ENCODE measurements at places on chromosomes 12 and 14. TPM values are rescaled to one million over a fixed set of nuclear protein-coding genes. Genes with fewer than 3 reads are reported as not detected.

Gene PLEKHD1
- total RNA-seq: not detected

Gene STAC3
- total RNA-seq: 0.41 TPM

GRCh38 chr14:43161477-43161876, 1345.6 kb downstream of the FSCB start:
- no peak for DNase-seq
- H3K36me3 ChIP-seq: no peaks in the 10 kb centered on the region
- no peak overlapping the region for H3K27ac ChIP-seq

DNA sequence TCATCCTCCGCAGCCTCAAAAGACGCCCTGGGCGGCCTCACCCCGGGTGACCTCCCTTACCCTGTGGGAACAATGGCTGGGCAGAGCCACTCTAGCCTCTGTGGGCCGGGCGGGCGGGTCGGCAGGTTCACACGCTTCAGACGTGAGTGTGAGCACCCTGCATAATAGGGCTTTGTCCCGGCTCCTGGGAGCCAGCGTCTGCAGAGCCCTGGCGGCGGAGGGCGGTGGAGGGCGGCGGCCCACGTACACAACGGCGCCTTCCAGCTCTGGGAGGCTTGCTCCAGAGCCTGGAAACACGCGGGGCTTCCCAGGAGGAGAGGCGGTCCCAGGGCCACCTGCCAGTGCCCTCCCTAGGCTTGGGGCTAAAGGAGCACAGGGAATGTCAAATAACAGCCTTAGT, 205.6 kb downstream of the BCL11B start:
- no peaks in the 10 kb centered on the region for H3K27me3 ChIP-seq
- DNase-seq: no peak
- H3K27ac ChIP-seq: no peak overlapping the region
- H3K4me1 ChIP-seq: no peaks in the 10 kb centered on the region
- H3K4me3 ChIP-seq: no peak overlapping the region
- H3K36me3 ChIP-seq: no peaks in the 10 kb centered on the region

Gene PTGES3
- 133 TPM for total RNA-seq

- DNase-seq: no peak
- no peaks in the 10 kb centered on the region for H3K4me1 ChIP-seq
- H3K27ac ChIP-seq: no peak overlapping the region
Observed at GRCh38 chr12:72148709-72149108, 123.5 kb upstream of the TRHDE start.

Gene PIANP
- 0.27 TPM for total RNA-seq

GRCh38 chr12:109722721-109723094, 9.1 kb downstream of the FAM222A start:
- no peak for DNase-seq
- H3K27me3 ChIP-seq: peaks cover 9% of the 10 kb centered on the region
- H3K4me1 ChIP-seq: peaks cover 59% of the 10 kb centered on the region
- no peaks in the 10 kb centered on the region for H3K36me3 ChIP-seq

- no peak overlapping the region for H3K27ac ChIP-seq
- no peak overlapping the region for H3K4me3 ChIP-seq
- peaks cover 21% of the 10 kb centered on the region for H3K4me1 ChIP-seq
- DNase-seq: no peak
Observed at GRCh38 chr14:55386037-55386808, 25.4 kb downstream of the ATG14 start.

- H3K27me3 ChIP-seq: no peaks in the 10 kb centered on the region
- H3K27ac ChIP-seq: no peak overlapping the region
- DNase-seq: no peak
- H3K4me3 ChIP-seq: no peak overlapping the region
Observed at GRCh38 chr12:38995249-38995648, 89.9 kb upstream of the CPNE8 start.

- no peaks in the 10 kb centered on the region for H3K27me3 ChIP-seq
- no peak overlapping the region for H3K27ac ChIP-seq
- H3K4me1 ChIP-seq: no peaks in the 10 kb centered on the region
- no peaks in the 10 kb centered on the region for H3K36me3 ChIP-seq
- H3K4me3 ChIP-seq: no peak overlapping the region
- DNase-seq: no peak
Observed at GRCh38 chr14:89283327-89284060, 133.5 kb downstream of the FOXN3 start.

DNA sequence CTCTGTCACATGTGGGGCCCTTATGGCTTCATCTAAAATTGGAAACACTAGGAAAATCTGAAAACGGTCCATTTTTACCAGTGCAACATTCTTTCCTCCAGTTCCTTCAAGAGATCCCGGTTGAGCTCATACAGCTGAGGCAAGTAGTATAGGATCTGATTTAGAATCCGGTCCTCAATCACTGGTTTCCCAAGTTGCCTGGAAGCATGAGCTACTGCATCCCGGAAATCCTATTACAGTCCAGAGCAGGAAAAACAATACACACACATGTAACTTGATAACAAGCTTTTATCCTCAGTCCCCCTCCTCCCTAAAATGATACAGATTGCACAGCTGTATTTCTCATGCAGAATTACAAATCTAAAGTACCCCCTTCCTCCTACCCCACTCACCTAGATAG, 67.9 kb upstream of the NR2C1 start:
- no peak overlapping the region for H3K4me3 ChIP-seq
- H3K4me1 ChIP-seq: peaks cover 17% of the 10 kb centered on the region
- H3K27ac ChIP-seq: no peak overlapping the region
- H3K27me3 ChIP-seq: no peaks in the 10 kb centered on the region
- DNase-seq: no peak
- H3K36me3 ChIP-seq: peaks cover 33% of the 10 kb centered on the region

Gene GCH1
- 3.2 TPM for total RNA-seq

DNA sequence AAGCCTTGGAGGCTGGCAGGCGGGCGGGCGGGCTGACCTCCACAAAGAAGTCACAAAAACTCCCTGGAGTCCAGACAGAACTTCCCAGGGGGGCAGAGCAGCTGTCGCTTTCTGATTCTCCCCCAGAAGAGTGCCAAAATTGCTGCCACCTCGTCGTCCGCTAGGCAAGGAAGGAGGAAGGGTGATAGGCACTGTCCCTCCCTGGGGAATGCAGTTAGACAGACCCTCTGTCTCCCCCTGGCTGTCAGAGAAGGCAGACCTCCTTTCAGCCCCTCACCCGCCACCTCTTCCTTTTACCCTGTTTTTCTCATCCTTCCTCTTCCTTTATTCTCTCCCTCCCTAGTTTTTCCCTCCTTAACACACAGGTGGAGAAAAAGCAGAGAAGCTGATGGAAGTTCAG, 18.7 kb downstream of the GRIN2B start:
- DNase-seq: no peak
- H3K4me1 ChIP-seq: no peaks in the 10 kb centered on the region
- no peak overlapping the region for H3K4me3 ChIP-seq
- no peaks in the 10 kb centered on the region for H3K36me3 ChIP-seq
- H3K27me3 ChIP-seq: no peaks in the 10 kb centered on the region
- no peak overlapping the region for H3K27ac ChIP-seq

Gene CLEC6A
- not detected for total RNA-seq

Gene CPNE6
- 3.3 TPM for total RNA-seq

GRCh38 chr12:113093409-113094101, 37.0 kb downstream of the DTX1 start:
- no peaks in the 10 kb centered on the region for H3K36me3 ChIP-seq
- H3K4me3 ChIP-seq: no peak overlapping the region
- peaks cover 5% of the 10 kb centered on the region for H3K4me1 ChIP-seq
- DNase-seq: no peak

Gene SERPINA10
- total RNA-seq: not detected

- H3K4me1 ChIP-seq: no peaks in the 10 kb centered on the region
- no peak for DNase-seq
- H3K36me3 ChIP-seq: no peaks in the 10 kb centered on the region
Observed at GRCh38 chr14:38578278-38578681, 322.4 kb upstream of the CLEC14A start.

DNA sequence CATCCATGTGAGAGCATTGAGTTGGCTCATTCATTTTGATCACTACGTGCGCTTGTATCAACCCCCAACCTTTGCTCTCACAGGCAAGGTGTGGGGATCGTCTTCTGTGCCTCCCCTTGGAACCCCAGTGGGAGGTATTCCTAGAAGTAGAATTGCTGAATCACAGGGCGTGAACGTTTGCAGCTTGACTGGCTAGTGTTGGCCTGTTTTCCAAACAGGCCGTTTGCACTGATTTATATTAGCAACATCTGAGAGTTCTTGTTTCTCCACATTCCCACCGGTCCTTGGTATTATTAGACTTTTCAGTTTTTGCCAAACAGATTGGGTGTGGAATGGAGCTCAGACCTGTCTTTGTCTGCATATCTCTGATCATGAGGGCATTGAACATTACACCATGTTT, 288.6 kb upstream of the PWP1 start:
- no peaks in the 10 kb centered on the region for H3K36me3 ChIP-seq
- no peak overlapping the region for H3K4me3 ChIP-seq
- H3K27ac ChIP-seq: no peak overlapping the region

Gene ARID2
- 31.0 TPM for total RNA-seq

DNA sequence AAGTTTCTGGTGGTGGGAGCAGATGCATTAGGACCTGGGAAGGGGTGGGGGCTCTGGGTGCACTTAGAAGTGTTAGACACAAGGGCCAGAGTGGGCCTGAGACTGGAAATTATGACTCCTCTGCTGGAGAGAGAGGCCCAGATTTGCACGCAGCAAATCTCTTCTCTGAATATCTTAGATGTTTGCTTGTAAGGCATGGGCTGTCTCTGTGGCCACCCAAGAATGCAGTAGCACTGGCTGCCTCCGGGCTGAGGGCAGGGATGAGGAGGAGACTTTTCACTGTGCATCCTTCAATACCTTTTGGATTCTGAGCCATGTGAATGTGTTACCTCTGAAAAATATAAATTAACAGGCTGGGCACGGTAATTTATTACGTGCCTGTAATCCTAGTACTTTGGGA, 14.0 kb upstream of the RABGGTA start:
- H3K27me3 ChIP-seq: no peaks in the 10 kb centered on the region
- no peaks in the 10 kb centered on the region for H3K4me1 ChIP-seq
- no peak overlapping the region for H3K27ac ChIP-seq
- no peak overlapping the region for H3K4me3 ChIP-seq
- DNase-seq: no peak
- H3K36me3 ChIP-seq: peaks cover 12% of the 10 kb centered on the region

Gene RD3L
- not detected for total RNA-seq

DNA sequence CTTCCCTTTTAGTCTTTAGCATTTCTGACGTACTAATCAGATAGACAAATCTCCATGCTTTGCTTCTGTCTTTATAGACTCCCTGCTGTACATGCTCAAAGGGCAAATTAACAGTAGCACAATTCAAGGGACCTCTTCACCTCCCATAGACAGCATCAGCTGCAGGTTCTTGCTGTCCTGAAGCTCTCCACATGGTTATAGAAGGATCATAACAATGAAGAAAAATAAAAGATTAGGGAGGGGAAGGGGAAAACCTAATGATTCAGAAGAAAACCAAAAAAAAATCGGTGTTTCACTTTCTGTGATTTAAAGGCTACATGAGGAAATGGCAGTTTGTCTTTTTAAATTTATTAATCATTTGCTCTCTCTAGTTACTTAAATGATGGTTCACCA, 155.5 kb downstream of the PTCSC3 start:
- no peaks in the 10 kb centered on the region for H3K4me1 ChIP-seq
- DNase-seq: no peak
- no peaks in the 10 kb centered on the region for H3K27me3 ChIP-seq
- H3K4me3 ChIP-seq: no peak overlapping the region
- H3K36me3 ChIP-seq: no peaks in the 10 kb centered on the region
- H3K27ac ChIP-seq: no peak overlapping the region

Gene PITPNM2
- total RNA-seq: 6.6 TPM

Gene NPFF
- total RNA-seq: not detected

DNA sequence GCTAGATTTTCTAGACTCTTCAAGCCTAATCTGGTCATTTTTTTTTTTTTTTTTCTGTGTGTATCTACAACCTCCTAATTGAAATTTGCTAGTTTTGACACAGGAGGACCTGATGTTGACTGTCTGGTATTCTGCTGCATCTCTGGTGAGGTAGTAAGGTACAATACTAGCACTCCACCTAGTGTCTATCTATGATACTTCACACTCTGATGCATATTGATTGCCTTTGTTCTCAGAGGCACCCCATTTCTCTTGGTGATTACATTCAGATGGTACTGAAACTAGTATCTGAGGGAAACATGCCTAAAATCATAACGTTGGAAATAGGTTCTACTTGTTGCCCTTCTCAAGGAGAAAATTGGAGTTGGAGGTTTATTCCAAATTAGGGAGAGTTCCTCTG, 930.5 kb upstream of the NOVA1 start:
- H3K27me3 ChIP-seq: no peaks in the 10 kb centered on the region
- H3K4me3 ChIP-seq: no peak overlapping the region
- no peak overlapping the region for H3K27ac ChIP-seq
- no peak for DNase-seq
- H3K4me1 ChIP-seq: no peaks in the 10 kb centered on the region

DNA sequence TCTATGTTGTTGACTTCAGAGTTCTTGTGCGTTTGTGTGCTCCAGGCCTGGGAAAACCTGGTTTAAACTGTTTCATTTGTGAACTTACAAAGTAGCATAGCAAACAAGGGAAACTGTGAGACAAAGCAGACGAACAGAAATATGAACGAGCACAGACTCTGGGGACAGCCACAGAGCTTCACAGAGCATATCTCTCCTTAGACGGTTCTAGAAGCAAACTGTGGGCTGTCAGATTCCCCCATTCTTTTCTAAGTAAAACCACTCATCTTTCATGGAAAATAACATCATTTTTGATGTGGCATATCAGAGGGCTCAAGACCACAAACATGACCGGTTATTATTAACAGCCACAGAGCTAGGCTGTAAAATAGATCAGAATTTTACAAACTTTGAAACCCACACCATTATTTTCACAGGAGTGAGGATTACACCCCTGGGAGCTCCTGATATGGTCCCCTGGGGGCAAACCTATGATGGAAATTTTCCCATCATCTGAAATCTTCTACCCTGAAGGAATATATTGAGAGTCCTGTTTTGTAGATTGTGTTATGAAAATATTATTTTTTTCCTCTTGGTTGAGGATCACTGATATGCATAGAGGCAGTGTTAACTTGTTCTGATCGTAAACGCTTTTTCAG, 102.0 kb downstream of the ADGRD1 start:
- no peaks in the 10 kb centered on the region for H3K27me3 ChIP-seq
- H3K4me1 ChIP-seq: peaks cover 6% of the 10 kb centered on the region
- no peak overlapping the region for H3K27ac ChIP-seq
- DNase-seq: peak; percentile 2
- no peaks in the 10 kb centered on the region for H3K36me3 ChIP-seq

Gene DBX2
- not detected for total RNA-seq

- H3K27ac ChIP-seq: no peak overlapping the region
- DNase-seq: no peak
- H3K27me3 ChIP-seq: no peaks in the 10 kb centered on the region
Observed at GRCh38 chr14:95993768-95994592, 45.2 kb upstream of the C14orf132 start.

DNA sequence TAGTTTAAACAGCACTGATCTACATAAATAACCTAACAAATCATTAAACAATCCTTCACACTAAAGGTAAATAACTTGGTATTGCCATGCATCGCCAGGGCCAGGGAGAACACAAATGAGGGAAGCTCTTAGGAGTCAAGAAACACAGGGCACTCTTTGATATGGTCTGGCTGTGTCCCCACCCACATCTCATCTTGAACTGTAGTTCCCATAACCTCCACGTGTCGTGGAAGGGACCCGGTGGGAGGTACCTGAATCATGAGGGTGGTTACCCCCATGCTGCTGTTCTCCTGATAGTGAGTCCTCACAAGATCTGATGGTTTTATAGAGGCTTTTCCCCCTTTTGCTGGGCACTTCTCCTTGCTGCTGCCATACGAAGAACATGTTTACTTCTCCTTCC, 17.3 kb downstream of the TMEM132D start:
- H3K4me1 ChIP-seq: no peaks in the 10 kb centered on the region
- H3K27me3 ChIP-seq: no peaks in the 10 kb centered on the region
- no peak overlapping the region for H3K4me3 ChIP-seq
- H3K36me3 ChIP-seq: no peaks in the 10 kb centered on the region
- no peak overlapping the region for H3K27ac ChIP-seq

Gene ASB8
- 35.6 TPM for total RNA-seq

Gene ACOT6
- total RNA-seq: not detected
